ENCODE measurements at places on chromosomes 3 and 15.

DNA sequence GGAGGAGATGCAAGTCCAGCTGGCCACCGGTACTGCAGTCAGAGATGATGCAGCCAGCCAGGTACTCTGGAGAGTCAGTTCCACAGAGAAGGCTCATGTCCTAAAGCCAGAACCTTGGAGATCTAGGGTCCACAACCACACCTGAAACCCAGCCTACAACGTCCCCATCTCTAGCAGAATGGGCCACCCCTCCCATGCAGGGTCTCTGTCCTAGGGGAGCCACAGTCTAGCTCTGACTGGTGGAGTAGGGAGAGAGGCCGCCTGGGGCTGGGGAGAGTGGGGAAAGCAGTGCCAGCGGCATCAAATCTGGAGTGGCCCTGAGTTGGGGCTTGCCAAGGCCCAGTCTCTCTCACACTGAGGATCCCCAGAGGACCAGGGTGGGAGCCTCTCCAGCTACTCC lies 43.5 kb downstream of the PTH1R start:
- no peak for DNase-seq

DNA sequence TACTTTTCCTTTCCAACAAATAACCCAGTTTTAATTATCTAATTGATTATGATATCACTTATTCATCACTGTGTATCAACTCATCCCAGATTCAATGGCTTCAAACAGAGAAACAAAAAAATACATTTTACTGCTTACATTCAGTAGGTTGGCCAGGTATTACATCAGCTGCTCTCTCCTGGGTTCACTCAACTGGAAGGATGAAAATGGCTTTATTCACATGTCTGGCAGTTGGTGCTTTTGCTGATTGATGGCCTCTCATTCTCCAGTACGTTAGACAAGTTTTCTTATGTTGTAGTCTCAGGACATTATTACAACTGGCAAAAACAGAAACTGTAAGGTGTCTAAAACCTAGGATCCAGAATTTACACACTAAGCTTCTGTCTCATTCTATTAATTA lies 811.0 kb upstream of the ALCAM start:
- no peak for DNase-seq

DNA sequence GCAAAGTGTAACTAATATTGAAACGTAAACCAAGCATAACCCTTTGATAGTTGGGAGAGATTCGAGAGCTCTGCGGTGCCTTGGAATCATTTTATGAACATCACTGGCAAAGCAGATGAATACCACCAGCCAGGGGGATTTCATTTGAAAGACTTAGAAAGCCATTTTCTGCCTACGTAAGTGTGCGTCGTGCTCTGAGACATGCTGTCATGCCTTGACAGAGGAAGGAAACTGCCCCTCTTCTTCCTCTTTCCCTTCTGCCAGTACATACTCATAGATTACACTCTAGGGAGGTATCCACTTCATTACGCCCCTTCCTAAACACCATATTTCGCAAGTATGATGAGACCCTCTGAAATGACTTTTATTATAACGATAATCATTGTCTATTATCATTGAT lies 3.3 kb upstream of the MTHFS start:
- no peak for DNase-seq

DNA sequence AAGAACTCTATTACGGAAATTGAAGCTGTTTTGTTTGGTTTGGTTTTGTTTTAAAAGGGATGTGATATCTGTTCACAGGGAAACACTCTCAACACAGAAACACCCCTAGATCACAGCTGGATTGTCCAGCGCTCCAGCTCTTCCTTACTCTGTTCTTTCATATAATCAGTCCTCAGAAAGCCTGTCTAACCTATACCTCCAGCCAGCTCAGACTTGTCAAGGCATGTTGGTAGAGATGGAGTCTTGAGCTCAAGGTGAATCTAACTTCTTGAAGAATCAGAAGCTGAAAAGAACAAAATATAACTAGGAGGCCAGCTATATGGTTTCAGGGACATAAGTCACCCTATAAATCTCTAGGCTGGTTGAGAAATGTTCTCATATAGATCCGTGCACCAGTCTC lies 110.2 kb upstream of the EPHA3 start:
- DNase-seq, result no peak

- no peak for DNase-seq
Measured at GRCh38 chr3:42024591-42025351, 62.9 kb upstream of the ULK4 start.

DNA sequence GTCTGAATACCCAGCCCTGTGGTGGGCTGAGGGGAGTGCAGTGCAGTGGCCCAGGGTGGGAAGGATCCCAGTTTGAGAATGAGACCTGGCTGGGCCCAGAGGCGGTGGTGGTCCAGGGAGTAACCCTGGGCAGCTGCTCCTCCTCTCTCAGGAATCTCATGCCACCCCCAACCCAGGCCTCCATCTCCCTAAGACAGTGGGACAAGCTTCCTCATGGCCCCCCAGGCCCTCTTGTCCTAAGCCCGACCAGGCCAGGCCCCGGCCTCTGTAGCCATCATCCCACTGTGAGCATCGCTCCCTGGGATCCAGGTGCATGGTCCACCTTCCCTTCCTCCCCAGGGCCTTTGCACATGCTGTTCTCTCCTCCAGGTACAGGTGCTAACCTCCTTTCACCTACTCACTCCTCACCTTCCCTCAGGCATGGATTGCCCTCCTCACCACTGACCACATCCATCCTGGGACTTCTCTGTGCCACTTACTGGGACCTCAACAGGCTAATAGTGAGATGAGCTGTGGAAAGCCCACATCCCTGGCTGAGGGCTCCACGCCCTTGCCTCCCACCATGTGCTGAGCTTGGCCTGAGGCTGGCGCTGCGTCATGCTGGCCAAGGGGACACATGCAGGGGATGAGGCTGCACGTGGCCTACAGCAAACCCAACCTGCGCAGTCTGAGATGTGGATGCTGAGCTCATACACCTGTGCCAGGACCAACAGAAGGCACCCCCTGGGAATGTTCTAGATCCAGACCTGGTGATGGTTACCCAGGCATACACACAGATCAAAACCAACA lies 9.9 kb downstream of the CHDH start:
- no peak for DNase-seq

GRCh38 chr15:70258369-70259027 lies 160.8 kb upstream of the TLE3 start:
- peak; percentile 34 for DNase-seq

DNA sequence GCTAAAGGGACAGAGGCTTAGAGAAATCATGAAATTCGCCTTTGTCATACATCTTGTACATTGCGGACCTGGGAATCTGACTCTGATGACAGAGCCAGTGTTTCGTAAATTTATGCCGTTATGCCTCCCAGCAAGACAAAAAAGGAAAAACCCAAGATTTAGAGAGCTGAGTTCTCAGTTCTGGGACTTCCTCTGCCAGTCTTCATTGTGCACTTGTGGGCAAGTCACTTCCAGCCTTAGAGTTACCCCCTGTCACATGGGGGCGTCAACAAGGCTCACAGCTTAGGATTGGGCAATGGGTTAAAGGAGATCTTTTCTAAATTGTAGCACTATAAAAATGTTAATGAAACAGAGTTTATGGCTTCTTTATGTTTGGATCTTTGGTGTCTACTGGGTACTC lies 41.9 kb upstream of the MITF start:
- DNase-seq, result no peak

- no peak for DNase-seq
Measured at GRCh38 chr15:66735909-66736305, 33.9 kb downstream of the SMAD6 start.

GRCh38 chr3:178597371-178597770 lies 61.1 kb downstream of the KCNMB2 start:
- no peak for DNase-seq

DNA sequence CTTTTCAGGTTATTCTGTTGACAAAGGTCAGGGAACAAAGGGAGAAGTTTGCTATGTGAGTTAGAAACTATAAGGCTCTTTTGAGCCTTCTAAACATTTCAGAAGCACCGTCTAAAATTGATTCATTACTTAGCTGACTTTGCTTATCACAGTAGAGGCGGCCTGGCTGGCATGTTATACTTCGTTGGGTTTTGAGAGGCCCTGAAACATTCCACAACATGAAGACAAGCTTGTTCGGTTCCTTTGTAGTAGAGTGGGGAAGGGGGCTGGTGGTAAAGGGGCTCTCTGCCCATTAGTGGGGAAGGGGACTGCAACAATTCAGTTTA lies 23.6 kb downstream of the ZBTB38 start:
- DNase-seq, result no peak

DNA sequence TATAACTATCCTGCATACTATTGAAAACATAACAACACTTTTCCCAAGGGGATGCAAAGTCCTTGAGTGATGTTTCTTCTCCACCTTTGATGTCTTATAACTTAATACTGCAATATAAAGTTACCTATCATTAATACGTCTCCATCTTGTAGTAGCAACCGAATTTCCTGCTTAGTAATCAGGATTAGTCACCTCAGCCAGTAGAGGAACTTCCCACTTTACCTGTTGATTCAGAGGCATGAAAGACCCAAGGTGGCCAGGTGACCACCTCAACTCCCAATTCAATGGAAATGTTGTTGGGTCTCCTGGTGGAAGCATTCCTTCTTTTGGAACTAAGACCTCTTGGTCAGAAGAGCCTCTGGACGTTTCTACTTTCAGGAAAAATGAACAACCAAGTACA lies 3.5 kb upstream of the TMCC1 start:
- no peak for DNase-seq

- DNase-seq, result no peak
Measured at GRCh38 chr15:94306700-94307650, 75.6 kb downstream of the MCTP2 start.

DNA sequence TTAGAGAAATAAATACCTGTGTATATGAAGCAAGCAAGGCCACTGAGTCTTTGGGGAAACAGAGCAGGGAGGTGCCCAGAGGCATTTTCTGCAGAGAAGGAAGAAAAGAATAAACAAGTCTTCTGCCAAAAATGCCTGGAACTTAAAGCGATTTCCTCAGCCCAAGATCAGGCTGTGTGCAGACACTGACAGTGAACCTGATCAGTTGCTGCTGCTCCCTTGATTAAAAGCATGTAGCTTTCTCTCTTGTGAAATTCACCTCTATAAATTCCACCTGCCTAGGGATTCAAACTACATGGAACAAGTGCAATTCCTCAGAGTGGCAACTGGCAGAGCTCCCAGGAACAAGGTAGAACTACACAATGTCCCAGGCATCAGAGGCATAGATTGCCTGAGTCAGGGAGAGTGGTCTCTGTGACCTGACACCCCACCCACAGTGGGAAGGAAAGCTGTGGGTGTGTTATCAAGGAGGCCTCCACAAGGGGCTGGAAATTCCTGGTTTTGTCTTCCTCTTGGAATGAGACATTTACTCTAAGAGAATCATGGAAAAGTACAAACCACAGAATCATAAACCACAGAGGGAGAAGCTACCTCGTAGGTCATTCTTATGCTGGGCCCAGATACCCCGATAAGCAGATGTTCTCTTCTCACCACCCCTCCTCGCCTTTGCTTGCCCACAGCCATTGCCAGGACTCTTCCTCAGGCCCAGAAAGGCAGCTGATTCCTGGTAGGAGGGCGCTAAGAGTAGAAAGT lies 1.8 kb upstream of the ZBTB38 start:
- no peak for DNase-seq

- DNase-seq, result no peak
Measured at GRCh38 chr3:159937561-159938166, 51.0 kb upstream of the IL12A start.

- DNase-seq, result no peak
Measured at GRCh38 chr3:31615071-31615875, 82.5 kb downstream of the STT3B start.

GRCh38 chr3:111853068-111853467 lies 6.0 kb upstream of the PHLDB2 start:
- no peak for DNase-seq

GRCh38 chr15:68491415-68492106 lies 59.6 kb upstream of the ITGA11 start:
- no peak for DNase-seq

GRCh38 chr3:186509423-186509822 lies 34.8 kb downstream of the CRYGS start:
- DNase-seq, result no peak

GRCh38 chr3:2597615-2598014 lies 498.9 kb downstream of the CNTN4 start:
- DNase-seq, result no peak

DNA sequence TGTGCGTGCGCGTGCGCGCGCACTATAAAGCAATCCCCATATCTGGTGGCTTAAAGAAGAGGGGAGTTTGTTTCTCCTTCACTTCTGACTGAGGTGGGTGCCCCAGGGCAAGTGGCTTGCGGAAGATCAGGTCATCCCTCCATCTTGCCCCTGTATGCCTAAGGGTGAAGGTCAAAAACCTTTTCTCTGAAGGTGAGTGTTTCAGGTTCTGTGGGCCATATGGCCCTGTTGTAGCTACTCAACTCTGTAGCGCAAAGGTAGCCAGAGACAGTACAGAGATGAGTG lies 5.5 kb downstream of the ABTB1 start:
- no peak for DNase-seq

DNA sequence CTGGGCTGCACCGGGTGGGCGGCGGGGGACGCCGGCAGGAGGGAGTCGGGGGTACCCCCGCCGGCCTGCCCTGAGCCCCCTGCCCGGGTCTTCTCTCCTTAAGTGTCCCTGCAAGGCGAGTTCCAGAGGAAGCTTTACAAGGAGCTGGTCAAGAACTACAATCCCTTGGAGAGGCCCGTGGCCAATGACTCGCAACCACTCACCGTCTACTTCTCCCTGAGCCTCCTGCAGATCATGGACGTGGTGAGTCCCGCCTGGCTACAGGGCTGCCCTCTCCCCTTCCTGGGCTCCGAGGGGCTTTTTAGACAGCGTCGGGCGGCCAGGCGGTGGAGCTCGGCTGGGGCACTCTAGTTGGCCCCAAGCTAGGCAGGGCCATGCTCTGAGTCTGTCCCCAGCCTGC lies 480 bp downstream of the CHRNA7 start:
- no peak for DNase-seq

- no peak for DNase-seq
Measured at GRCh38 chr3:46835054-46835453, 28.2 kb downstream of the MYL3 start.

DNA sequence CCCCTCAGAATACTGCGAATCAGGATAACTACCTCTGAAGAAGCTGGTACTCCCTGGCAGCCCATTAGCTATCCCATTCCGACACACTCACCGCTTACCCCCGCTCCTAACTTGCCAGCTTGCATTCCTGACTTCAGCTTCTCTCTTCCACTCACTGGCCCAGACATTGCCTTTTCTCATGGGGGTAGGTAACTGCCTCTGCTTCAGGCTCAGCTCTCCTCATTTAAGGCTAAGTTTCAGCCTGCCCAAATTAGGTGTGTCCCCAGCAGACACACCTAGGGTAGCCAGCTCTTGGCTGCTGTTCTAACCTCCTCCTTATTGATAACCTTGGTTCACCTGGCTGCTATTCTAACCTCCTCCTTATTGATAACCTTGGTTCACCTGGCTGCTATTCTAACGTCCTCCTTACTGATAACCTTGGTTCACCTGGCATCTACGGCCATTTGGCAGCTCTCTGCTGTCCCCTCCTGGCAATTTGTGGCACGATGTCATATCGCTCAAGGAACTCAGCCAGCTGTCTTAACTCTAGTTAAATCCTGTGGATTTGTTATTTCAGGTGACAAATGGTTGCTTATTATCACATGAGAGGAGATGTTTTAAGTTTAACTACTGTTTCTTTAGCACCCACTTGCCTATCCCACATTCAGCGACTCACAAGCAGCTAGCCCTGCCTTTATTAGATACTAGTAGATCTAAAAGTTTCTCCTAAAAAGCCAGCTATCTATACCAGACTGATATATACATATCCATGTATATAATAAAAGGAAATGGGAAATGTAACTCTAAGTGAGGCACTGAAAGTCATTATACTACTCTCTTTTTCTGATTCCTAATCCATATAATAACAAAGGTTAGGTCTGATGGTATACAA lies 106.5 kb upstream of the ACP3 start:
- DNase-seq, result no peak
